ENCODE measurements at places on chromosomes 11 and 22. TPM values are rescaled to one million over a fixed set of nuclear protein-coding genes. Genes with fewer than 3 reads are reported as not detected.

PACSIN3 gene
- 29.8 TPM for total RNA-seq

DNA sequence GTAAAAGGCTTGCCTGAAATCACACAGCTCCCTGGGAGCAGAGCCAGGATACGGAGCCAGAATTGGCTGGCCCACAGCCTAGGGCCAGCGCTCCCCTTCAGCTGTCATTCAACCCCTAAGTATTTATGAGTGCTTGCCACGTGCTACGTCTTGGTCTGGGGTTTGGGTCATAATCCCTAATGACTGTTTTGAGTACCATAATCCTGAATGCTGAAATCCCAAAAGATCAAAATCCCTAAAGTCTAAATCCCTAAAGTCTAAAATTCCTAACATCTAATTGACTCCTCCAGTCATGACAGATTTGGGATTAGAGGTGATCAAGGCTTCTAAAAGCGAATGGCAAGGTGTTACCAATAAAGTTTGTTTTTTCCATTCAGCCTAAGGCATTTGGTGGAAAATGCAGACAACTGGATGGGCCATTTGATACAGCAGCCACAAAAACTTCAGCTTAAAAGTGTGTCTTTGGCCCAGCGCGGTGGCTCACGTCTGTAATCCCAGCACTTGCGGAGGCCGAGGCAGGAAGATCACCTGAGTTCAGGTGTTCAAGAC is 59.8 kb upstream of the PRR5 start:
- no peak for DNase-seq

OVOL1 gene
- 5.2 TPM for total RNA-seq

DNA sequence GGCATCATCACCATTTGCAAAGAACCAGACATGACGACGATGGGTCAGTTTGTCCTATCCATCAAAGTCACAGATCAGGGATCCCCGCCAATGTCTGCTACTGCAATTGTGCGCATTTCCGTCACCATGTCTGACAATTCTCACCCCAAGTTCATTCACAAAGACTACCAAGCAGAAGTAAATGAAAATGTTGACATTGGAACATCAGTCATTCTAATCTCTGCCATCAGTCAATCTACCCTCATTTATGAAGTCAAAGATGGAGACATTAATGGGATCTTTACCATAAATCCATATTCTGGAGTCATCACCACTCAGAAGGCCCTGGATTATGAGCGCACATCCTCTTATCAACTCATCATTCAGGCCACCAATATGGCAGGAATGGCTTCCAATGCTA is 171.6 kb upstream of the MTNR1B start:
- no peak for DNase-seq

GRCh38 chr11:6599449-6599848 is 4.0 kb downstream of the RRP8 start:
- DNase-seq, result no peak

All from renal cortical epithelial cell (primary cell).